ENCODE measurements at places on chromosomes 16 and 17.
A peak's percentile ranks its signal among the peaks of the same experiment; 100 is the strongest.

DNA sequence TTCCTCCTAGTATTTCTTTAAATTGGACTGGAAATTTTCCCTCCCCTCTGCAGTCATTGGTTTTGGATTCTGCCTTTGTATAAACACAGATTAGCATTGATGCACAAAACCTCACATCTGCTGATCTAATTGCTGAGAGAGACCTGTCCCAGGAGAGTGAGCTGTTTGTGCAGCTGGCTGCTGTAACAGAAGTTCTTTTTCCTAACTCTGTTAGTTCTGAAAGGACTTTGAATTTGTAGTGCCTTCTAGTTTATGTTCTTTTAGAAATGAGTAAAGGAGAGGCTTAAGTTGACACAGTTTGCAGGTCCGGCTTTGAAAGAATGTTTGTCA lies 45.2 kb upstream of the KPNB1 start:
- DNase-seq = peak; percentile 55

GRCh38 chr17:16519021-16519420 lies 27.0 kb upstream of the LRRC75A start:
- no peak for DNase-seq

GRCh38 chr16:17424771-17425170 lies 46.0 kb downstream of the XYLT1 start:
- no peak for DNase-seq

GRCh38 chr16:50121721-50122445 lies 31.2 kb upstream of the TENT4B start:
- DNase-seq = peak; percentile 8

- DNase-seq = peak; percentile 38
Measured at GRCh38 chr16:10039220-10040096, 142.8 kb downstream of the GRIN2A start.

DNA sequence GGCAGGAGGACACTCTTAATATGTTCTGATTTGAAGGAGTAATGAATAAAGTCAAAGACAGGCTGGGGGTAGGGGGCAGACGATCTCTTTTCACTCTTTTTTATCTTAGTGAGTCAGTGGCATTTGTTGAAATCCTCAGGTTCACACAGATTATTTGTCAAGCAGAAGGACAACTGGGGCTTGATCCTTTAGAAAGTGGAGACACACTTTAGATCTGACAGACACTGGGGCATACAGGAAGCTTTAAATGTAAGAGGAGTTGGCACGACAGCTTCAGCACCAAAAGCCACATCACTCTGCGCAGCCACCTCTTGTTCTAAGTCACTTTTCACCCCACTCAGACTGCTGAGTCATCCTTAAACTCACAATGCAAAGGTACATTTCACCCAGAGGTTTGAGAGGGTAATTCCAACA lies 121.5 kb downstream of the STXBP4 start:
- DNase-seq = no peak

GRCh38 chr16:84959045-84959576 lies 52.2 kb downstream of the ZDHHC7 start:
- DNase-seq = no peak

GRCh38 chr17:82151106-82151957 lies 53.3 kb upstream of the FASN start:
- DNase-seq = no peak

DNA sequence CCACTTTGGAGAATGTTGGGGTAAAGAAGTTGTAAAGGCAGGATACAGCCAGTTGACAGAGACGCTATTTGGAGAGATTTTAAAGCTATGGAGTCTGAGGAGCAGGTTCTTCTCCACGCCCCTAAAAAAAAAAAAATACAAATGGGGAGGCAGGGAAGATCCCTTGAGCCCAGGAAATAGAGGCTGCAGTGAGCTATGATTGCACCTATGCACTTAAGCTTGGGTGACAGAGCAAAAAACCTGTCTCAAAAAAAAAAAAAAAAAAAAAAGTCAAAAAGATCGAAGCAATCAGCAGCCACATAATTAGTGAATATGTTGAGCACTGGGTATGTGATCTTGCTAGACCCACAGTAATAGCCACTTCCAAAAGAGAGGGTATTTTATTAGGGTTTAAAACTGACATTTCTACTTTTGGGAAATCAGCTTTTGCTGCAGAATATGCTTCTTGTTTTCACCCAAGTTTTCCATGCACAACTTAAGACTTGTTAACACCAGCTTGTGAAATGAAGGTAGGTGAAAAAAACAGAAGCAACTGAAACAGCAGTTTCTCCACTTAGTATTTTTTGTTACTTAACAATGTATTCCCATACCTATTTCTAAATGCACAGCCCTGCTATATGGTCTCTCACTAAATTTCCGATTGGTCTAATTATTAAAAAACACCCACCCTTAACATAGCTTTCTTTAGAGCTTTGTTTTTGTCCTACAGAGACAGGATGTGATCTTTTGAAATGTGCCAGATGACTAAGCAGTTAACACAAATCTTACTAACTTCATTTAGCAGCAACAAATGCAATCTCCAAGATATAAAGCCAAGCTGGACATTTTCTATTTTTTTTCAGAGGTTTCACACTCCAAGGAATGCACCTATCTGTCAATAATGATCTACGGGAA lies 2.5 kb upstream of the ARL6IP1 start:
- DNase-seq = no peak

- peak; percentile 7 for DNase-seq
Measured at GRCh38 chr16:89367538-89367915, 122.8 kb downstream of the ANKRD11 start.

DNA sequence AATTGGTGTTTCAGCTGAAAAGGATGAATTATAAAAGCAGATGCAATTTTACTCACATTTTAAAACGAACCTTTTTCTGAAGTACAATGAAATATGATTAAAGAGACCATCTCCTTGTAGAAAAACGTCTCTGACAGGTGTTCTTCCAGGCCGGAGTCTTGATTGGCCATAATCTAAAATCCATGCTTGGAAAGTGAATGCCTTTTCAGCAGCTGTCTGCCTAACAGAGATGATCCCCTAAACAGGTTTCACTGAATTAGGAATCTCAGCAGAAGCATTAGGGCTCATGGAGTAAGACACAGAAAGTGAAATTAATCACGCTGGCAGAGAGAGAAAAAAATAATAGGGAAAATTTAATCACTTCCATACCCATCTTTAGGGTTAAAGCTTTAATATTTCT lies 39.3 kb upstream of the IRX5 start:
- DNase-seq = no peak

DNA sequence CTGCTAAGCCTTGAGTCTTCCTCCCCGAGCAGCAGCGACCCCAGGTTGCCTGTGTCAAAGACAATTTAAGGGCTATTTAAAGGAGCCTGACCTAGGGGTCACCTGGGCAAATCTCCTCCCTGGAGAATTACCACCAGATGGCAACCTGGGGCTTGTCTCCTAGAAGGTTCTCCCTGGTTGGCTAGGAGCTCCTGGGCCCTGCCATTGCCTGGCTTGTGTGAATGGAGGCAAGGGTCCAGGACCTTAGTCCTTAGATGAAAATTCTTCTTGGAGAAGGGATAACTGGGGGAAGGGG lies 51.3 kb upstream of the TAC4 start:
- no peak for DNase-seq

DNA sequence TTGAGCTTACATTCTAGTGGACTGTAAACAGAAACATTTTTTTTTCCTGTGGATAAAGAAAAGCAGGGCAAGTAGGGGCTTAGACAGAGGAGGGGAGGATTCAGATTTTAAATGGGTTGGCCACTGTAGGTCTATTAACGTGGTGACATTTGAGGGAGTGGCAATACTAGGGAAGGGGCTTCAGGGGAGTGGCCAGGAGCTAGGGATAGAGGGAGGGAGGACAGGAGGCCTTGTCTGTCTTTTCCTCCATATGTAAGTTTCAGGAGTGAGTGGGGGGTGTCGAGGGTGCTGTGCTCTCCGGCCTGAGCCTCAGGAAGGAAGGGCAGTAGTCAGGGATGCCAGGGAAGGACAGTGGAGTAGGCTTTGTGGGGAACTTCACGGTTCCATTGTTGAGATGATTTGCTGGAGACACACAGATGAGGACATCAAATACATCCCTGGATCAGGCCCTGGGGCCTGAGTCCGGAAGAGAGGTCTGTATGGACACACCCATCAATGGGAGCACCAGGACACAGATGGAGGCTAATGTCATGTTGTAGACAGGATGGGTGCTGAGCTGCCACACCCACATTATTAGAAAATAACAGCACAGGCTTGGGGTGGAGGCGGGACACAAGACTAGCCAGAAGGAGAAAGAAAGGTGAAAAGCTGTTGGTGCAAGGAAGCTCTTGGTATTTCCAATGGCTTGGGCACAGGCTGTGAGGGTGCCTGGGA lies 6.5 kb upstream of the HBM start:
- DNase-seq = no peak

Data from DMS79 (cell line).